ENCODE measurements at places on chromosomes 1 and 21. TPM values are rescaled to one million over a fixed set of nuclear protein-coding genes. Genes with fewer than 3 reads are reported as not detected.

- DNase-seq = no peak
Observed at GRCh38 chr1:75482951-75483350, 128.0 kb downstream of the SLC44A5 start.

GRCh38 chr1:223496883-223497282, 103.7 kb downstream of the CCDC185 start:
- no peak for DNase-seq

GRCh38 chr1:57282411-57282810, 141.4 kb downstream of the DAB1 start:
- DNase-seq = no peak

- no peak for DNase-seq
Observed at GRCh38 chr1:24384251-24385090, 29.1 kb downstream of the STPG1 start.

DNA sequence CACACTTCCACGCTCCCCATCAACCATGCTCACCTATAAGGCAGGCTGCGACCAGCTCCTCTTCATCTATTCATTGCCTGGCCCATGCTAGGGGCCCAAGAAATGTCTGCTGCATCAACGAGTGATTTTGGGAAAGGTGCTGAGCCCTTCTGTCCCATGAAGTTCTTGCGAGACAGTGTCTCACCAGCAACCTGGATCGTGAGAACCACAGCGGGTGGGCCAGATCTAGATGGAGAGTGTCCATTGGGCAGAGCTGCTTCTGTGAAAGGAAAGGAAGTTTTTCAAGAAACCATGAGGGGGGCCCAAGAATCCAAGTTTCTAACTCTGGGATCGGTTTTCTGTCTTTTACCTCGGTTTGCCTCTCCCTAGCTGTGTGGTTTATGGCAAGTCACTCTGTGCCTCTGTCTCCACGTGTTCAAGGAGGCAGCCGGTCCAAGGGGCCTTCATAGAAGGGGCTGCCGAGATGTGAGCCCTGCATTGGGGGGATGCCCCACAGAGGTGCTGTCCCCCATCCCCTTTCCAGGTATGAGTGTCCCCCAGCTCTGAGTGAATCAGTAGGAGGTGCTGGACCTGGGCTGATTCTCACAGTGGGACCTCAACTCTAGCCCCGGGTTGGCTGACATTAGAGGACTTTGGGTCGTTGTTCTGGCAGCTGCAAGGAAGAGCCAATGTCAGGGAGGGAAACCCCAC, 8.3 kb upstream of the PADI1 start:
- peak; percentile 35 for DNase-seq

- no peak for DNase-seq
Observed at GRCh38 chr1:24805534-24806301, 60.5 kb downstream of the CLIC4 start.

- no peak for DNase-seq
Observed at GRCh38 chr1:19478322-19478721, 7.0 kb downstream of the CAPZB start.

- DNase-seq = no peak
Observed at GRCh38 chr1:71094913-71095312, 14.1 kb upstream of the ZRANB2 start.

GRCh38 chr21:46424039-46424591, 34.6 kb upstream of the DIP2A start:
- no peak for DNase-seq

GRCh38 chr1:231618609-231619256, 7.9 kb upstream of the DISC1 start:
- DNase-seq = no peak

DNA sequence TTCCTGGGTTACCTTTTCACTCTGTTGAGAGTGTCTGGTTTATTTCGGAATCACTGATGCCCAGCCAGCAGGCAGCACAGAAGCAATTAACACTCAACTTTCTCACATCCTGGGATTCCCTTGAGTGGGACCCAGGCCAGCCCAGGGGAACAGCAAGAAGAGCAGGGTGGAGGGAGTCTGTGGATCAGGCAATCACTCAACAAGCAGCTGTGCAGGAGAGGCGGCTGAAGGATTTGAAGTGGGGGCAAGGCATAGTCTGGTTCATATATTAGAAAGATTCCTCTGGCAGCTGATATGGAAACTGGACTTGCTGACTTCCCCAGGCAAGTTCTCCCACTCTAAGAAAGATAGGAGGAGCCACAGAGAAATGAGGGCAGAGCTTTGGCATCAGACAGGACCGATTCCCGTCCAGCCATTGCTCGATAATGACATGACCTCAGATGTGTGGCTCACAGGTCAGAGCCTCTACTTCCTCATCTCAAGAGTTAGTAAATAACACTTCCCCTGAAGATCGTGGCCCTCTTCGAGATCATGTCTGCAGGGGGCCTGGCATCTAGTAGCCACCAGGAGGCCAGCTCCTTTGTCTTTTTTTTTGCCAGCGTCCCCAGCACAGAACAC, 12.4 kb downstream of the EPHA8 start:
- DNase-seq = no peak

GRCh38 chr1:27136998-27137542, 17.9 kb downstream of the SLC9A1 start:
- peak; percentile 90 for DNase-seq

GRCh38 chr1:38529946-38530345, 329.6 kb downstream of the RRAGC start:
- no peak for DNase-seq

DNA sequence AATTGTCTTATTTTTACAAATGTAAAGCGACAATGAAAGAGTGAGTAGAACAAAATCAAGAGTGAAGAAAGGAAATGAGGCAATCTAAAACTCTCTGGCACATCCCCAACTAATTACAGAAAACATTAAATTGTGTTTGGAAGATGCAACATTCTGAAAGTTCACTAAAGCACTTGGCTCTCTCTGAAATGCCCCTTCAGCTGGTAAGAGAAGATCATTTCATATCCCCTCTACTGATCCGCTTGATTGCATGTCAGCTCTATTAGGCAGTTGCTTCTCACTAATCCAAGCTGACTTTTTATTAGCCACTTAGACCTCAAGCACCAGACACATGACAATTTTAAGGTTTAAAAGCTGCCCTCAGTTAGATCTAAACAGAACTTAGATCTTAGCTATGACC, 262.8 kb upstream of the PRMT6 start:
- DNase-seq = no peak

GRCh38 chr1:234897754-234898454, 230.7 kb downstream of the TOMM20 start:
- DNase-seq = peak; percentile 45

DNA sequence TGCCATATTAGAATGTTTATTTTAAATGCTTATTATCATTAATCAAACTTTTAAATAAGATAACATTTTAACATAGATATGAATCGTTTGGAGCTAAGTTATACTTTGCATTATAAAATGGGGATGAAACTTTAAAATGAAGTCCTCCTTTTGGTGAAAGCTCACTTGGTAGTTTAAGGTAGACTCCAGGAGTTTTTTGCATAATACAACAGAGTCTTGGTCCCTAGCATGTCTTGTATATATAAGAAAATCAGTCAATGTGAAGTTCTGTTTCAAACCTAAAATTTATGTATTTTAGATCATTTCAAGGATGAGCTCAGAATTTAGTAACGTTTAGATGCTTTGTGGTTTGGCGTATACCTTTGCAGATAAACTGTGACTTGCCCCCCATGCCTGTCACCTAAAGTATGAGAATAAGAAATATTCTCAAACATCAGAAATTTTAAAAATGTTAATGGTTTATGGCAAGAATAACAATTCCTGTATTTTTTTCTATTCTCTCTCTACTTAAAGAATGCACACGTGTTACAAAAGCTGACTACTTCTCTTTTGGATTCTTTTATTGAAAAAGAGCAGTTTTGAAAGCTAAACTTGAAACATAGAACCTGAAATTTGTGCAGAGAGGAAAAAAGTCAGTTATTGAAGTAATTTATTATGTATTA, 3.8 kb downstream of the NFIA start:
- DNase-seq = no peak

DNA sequence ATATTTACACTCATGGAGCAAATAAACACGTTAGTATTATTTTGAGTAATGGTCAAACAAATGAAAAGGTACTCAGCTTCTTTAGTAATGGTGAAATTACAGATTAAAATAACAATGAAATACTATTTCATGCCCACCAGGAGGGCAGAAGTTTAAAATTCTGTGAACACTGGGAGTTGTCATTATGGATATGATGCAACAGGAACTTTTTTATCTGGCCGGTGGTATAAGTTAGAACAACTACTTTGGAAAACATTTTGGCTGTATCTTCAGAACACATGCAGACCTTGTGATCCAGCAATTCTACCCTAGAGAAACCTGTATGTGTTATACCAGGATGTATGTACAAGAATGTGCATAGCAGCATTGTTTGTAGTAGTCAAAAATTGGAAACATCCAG, 23.2 kb upstream of the PPP1R8 start:
- no peak for DNase-seq

- DNase-seq = no peak
Observed at GRCh38 chr1:221765527-221765926, 23.6 kb upstream of the DUSP10 start.

DNA sequence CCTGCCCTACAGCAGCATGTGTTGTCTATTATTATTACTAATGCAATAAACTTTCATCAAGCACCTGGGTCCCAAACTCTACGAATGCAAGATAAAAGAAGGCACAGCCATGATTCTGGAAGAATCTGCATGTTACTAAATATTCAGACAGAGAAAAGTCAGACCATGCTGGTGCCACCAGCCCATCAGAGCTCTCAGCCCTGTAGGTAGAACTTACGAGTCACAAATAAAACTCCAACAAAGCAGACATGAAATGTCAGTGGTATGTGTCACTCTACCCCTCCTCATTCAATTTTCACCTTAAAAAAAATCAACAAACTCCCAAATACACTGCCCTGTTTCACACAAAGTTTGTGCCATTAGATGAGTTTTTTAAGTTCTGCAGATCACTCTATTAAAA, 62.4 kb upstream of the TIAM1 start:
- DNase-seq = no peak

DNA sequence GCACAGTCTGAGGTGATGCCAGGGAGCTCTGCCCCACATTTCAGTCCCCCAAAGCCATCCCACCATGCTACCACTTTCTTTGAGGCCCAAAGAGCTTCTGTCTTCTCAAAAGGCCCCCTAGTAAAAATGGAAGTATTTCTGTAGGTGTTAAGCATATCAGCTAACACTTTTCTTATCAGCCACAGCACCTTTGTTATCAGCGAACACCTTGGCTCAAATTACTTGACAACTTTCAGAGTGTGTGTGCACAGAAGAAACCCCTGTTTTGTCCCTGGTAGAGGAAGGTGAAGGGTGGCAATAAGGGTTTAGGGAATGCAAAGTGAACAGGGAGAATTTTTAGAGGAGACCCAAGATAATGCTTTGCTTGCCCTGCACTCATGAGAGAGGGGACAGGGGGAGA, 54.8 kb upstream of the GJA8 start:
- DNase-seq = no peak

- no peak for DNase-seq
Observed at GRCh38 chr21:36188081-36188681, 31.6 kb downstream of the DOP1B start.

- DNase-seq = no peak
Observed at GRCh38 chr1:231929311-231929710, 302.7 kb downstream of the DISC1 start.

DNA sequence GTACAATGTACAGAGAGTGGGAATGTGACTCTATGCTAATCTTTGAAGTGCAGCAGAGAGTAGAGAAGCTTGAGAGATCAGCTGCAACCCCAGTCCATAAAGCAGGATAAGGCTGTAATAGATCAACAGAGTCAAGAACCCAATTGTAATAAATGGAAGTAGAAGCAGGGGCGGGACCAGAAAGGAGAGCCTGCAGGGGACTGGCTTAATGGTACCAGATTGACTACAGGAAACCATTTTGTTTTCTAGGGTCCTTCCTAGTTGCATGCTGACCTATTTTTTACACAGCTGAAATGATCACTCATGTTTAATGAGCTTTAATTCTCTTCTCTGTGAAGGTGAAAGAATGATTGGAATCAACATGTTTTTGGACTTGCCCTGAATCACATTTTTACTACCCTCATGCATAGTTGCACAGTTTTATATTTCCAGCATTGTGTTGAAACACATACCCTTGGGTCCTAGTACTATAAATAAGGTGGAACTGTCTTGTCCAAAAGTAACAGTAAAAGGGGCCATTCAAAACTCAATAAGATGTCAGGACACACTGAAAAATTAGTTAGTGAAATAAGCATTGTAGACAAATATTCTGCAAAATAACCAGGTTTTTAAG, 69.8 kb downstream of the GPR88 start:
- DNase-seq = no peak

GRCh38 chr1:167643441-167643840, 13.4 kb downstream of the RCSD1 start:
- DNase-seq = no peak

DNA sequence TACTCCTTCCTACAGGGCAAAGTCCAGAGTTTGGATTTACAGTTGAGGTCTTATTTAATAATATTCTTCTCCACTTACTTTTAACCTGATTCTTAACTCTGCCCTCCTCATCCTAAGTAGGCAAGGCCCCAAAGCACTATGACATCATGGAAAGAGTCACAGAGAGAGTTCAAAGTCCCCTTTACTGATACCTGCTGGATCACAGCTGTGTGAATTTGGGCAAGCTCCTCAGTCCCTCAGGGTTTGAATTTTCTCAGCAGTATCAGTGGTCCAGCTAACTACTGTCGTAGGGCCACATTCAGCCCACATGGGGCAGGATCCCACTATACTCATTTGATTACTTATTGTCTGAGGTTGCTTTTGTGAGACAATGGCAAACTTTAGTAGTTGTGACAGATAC, 16.0 kb downstream of the TYW3 start:
- DNase-seq = no peak

- DNase-seq = no peak
Observed at GRCh38 chr1:234774971-234775370, 165.0 kb upstream of the IRF2BP2 start.

- no peak for DNase-seq
Observed at GRCh38 chr21:45022348-45022675, 52.1 kb upstream of the ADARB1 start.

GRCh38 chr1:114154963-114155322, 1.3 kb upstream of the SYT6 start:
- peak; percentile 83 for DNase-seq

The OR2M3 gene
- total RNA-seq = not detected

The SRRM1 gene
- total RNA-seq = 92.3 TPM

The FAAH gene
- 2.4 TPM for total RNA-seq

The LCE2A gene
- total RNA-seq = not detected

The WNT4 gene
- total RNA-seq = 0.10 TPM

The KRTAP19-3 gene
- total RNA-seq = not detected

The DLGAP3 gene
- total RNA-seq = 0.37 TPM

The IFI44 gene
- total RNA-seq = 32.7 TPM

The KIF17 gene
- total RNA-seq = 3.2 TPM

Data from posterior vena cava (tissue), 2 donors.